ENCODE measurements at places on chromosomes 2 and 18.

GRCh38 chr2:64773461-64774118 lies 119.9 kb upstream of the SERTAD2 start:
- no peak for DNase-seq

DNA sequence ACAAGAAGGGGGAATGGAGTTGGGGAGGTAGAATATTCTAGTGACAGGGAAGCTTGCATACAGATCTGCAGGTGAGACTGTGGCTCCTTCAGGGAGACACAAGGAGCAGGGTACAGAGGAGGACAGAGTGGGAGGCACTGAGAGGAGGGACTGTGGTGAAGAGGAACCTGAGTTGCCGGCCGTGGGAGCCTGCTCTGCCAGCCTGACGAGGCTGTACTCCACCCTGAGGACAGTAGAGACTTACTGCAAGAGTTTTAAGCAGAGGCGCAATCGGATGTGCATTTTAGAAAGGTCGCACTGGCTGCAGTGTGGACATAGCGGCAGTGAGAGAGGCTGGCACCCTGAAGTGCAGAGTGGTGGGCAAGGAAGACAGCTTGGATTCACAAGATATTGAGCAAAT lies 185.8 kb downstream of the GFPT1 start:
- DNase-seq: no peak

DNA sequence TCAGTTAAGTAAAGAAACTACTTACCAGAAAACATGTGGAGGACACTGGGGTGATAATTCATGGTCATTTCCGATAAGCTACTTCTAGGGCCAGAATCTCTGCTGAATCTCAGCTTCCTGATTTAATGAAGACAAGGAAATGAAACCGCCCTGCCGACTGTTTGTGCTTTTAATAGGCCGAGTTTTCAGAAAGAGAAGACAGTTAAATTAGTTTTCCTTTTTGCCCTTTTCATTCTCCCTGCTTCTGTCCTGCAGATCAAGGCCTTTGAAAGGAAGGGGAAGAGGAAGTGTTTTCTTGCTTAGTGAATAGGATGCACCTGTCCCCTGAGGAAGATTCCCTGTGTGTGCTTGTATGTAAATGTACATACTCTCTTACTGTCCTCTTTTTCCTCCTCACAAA lies 126.6 kb downstream of the SH3RF3 start:
- DNase-seq: no peak

DNA sequence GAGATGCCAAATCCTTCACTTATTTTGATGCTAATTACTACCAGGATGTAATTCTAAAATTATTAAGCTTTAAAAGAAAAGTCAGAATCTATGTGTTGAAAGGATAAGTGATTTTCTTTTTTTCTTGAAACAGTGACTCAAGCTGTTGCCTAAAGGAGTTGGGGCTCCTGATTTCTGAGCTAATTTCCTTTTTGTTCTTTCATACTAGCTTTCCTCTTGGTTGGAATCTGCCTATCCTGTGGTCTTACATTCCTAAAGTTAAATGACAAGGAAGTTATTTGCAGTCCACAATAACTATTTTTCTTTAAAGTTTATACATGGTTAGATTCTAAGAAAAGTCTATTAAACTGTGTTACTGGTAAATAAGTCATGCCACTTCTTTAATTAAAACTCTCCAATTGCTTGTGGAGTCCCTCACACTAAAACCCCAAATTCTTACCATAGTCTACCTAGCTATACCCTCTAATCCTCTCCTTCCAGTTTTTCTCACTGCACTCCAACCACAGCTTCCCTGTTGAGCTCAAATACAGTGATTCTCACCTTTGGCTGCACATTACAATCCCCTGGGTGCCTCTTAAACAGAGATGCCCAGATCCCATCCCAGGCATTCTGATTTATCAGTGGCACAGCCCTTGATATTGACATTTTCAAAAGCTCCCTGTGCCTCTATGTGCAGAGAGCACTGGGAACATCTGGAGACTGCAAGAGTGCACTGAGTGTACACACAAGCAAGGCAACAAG lies 63.3 kb upstream of the EFEMP1 start:
- no peak for DNase-seq

DNA sequence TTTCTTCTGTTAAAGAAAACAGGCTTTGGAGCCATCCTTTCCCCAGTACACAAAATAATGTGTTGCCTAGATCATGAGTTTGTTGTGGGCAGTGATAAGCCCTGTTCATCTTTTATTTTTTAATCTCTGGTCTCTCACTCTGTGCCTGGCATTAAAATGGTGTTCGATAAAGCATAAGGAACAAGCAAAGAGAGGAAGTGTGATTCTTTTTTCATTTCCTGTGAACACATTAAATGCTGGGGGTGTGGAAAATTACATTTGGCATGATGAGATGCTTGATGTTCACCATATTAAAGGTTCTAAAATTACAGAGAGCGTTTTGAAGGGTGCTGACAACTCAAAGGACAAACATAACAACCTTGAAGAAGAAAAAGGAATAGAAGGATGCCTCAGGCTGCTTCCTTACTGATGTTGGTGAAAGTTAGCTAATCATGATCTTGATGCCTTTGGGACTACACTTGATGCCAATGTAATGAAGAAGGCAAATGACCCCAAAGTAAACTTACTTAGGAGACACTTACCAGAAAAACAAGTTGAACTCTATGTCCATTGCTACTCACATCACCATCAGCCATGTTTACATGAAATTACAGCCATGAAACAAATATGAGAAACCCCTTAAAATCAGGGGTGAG lies 33.0 kb downstream of the TMEFF2 start:
- DNase-seq: no peak

DNA sequence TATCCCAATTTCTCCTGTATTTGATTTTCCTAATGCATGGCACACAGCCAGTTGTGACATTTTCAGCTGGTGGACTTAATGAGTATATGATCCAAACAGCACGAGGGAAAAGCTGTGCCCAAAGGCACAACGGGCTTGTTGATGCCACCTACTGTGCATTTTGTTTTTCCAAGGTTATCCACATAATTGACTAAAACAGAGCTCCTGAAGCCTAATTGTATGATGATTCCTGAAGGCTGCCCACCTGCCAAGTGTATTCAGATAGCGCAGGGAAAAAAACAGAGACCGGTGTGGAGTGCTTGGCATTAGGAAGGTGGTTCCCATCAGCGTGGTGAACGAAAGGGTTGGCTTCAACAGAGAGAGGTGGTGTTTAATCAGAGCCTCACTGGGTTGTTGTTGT lies 14.9 kb downstream of the RBMS1 start:
- DNase-seq: no peak

DNA sequence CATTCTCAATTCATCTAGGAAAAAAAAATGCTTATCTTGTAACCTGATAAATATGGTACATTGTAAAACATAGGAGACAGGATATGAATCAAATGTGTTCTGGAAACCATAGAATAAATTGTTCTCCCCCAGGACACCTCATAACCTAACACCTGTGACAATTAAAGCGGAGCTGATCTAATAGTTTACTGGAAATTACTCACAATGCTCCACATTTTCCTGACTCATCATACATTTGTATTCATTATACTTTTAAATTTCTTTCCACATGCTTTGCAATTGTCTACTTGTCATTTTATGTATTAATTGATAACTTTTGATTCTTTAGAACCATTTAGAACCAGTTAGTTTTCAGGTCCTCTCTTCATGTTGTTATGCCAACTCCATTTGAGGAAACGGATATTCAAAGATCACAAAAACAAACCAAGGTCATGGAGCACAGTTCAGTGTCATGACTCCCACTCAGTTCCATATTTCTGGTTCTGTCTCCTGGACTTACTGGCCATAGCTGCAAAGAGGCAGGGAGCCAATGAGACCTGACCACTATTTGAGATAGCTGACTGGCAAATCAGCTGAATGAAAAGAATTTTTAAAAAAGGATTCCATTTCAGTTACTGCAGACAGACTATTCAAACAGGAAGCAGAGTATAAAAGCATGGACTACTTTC lies 128.5 kb downstream of the CALCRL start:
- DNase-seq: peak; percentile 5

- DNase-seq: no peak
Measured at GRCh38 chr2:47688561-47688960, 94.4 kb upstream of the MSH6 start.

DNA sequence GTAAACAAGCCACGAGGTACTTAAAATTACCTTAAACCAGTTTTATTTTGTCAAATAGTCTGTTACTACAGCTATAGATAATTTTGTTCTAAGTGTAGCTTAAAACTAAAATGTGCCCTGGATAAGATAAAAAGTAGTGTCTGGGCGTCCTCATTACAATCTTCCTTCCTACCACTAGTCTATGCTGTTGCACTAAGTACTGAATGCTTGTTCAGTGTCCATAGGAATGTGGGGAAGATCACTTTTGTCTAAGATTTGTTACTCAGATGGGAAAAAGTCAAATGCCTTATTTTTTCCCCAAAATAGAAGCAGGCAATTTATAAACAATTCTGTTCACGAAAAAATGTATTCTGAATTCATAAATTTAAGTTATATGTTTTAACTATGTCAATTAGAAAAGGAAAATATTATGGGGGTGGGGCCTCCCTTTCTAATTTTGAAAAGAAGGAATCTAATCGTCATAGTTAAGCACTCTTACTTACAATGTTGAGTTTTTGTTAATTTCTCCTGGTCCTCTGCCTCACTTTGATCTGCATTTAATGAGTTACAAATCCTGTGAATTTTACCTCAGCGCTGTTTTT lies 140.4 kb upstream of the VRK2 start:
- DNase-seq: peak; percentile 63

GRCh38 chr2:212549463-212549862 lies 10.9 kb upstream of the ERBB4 start:
- DNase-seq: no peak
